ENCODE measurements at places on chromosomes 12 and 14.

DNA sequence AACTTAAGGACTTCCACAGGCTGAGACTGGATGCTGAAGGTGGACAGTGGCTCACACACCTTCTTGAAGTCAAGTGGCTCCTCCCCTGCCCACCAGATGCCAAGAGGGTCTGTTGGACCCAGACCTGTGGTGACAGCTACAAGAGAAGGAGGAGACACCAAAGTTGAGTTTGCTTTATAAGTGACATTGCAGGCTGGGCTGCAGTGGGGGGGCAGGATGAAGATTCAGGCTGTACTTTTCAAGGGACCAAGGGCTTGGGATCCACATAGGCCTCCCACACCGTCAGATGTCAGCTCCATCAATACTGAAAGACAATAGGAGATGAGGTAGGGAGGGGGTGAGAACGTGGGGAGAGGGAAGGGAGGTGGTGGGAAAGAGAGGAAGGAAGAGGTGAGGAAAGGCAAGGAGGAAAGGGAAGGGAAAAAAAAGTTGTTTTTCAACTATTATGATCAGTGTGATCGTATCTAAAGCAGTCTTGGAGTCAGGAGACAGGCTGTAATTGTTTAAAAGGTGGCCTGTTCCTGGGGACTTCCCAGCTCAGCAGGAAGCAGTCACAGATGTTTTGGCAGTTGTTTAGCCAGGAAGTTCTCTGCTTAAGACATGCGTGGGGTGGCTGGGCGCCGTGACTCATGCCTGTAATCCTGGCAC lies 84.1 kb upstream of the RESF1 start:
- DNase-seq = peak; percentile 85

- DNase-seq = no peak
These were observed 133.1 kb downstream of the SLC5A8 start for GRCh38 chr12:101076921-101077320.

GRCh38 chr14:65131301-65131701 lies 29.0 kb upstream of the MAX start:
- DNase-seq = no peak

DNA sequence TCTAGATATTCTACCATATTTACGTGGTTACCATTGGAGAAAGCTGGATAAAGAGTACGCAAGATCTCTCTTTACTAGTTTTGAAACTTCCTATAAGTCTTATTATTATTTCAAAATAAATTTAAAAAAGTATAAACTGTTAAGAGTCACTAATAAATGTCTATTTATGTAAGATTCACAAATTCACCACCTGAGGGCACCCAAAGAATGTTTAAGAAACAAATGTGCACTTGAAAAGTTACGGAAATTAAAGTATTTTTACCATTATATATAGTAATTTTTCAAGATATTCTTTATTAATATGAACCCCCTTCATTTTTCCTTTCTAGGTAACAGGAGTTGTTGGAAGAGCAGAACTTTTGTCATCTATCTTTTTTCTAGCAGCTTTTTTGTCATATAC lies 11.9 kb downstream of the TMTC3 start:
- no peak for DNase-seq

- no peak for DNase-seq
These were observed 35.0 kb upstream of the MANSC4 start for GRCh38 chr12:27814851-27815591.

- DNase-seq = no peak
These were observed at the start of gene PDE3A for GRCh38 chr12:20368114-20368650. TSS of gene PDE3A (plus strand) at chr12:20368537. CDS start at chr12:20369285, 748 bp downstream.

DNA sequence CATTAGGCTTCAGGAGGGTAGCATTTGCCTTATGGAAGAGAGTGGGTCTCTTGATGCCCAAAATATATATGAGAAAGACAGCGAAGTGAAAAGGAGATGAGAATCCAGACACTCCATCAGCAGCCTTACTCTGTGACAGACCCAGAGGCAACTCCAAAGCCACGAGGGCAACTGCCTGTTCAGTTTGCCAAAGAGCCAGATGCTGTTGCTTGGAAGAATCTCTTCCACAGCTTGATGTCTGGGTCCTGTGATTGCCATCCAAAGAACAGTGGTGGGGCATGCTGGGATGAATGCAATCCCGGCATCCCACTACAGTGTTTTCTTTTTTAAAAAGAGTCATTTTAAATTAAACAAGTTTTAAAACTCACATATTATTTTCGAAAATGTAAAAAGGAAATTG lies 10.9 kb upstream of the OTX2 start:
- DNase-seq = no peak

DNA sequence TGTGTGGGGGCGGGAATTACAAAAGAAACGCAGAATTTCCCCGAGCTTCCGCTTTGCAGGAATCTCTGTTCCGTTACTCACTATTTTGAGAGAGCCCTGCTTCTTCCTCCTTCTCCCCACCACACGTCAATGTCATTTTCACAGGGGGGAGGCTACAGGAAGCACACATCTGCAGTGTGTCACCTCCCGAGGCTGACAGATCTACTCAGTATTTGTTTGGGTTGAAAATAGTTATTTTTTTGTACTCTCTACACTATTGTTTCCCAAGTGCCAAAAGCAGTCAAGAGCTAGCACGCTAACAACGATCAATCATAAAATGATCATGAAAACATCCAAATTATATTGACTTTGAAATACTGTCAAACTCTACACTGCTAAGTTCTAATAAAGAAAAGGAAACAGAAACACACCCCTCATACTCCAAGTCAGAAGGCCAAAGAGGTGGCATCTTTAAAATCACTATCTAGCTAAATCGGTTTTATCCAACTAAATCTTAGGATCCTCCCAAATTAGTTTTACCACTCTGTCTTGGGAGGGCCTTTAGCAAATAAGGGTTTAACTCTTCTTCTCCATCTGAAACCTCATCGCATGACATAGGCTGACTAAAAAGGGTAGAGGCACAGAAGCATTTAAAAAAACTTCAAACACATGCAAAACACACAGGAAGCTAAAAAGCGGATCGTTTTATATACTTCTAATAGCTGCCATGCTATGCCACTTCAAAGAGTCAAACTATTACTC lies 51.8 kb downstream of the FOXN3 start:
- DNase-seq = peak; percentile 60

DNA sequence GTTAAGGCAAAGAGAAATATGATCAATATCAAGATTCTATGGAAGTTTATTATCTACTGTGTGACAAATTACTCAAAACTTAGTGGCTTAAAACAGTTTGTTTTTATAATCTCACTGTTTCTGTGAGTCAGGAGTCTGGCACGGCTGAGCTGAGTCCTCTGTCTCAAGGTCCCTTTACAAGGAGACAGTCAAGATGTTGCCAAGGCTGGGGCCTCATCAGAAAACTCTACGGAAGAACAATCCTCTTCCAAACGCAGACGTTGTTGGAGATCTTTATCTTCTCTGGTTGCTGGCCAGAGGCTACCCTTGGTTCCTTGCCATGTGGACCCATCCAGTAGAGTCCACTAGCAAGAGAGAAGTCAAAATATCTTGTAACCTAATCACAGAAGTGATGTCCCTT lies 100.6 kb upstream of the CCND2 start:
- no peak for DNase-seq

GRCh38 chr14:56115976-56116893 lies 2.0 kb upstream of the PELI2 start:
- no peak for DNase-seq

DNA sequence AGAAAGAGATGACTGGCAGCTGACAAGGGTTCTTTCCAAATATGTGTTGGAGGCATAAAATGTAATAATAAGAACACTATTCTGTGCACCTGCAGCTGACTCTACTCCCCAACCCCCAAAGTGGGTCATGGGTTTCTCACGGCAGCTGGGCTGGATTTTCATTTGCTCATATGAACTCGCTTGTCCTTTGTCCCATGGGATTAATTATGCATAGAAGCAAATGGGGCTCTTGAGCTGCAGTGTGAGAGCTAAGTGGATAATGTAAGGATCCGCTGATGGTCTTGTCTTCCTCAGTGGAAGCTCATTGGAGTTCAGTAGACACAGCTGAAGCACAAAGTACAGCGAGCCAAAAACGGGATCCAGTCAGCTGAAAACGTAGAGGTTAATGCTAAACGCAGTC lies 46.3 kb downstream of the TTC8 start:
- DNase-seq = no peak

- no peak for DNase-seq
These were observed 4.0 kb downstream of the KTN1 start for GRCh38 chr14:55583942-55584468.
